ENCODE measurements at places on chromosomes 13 and 19. TPM values are rescaled to one million over a fixed set of nuclear protein-coding genes. Genes with fewer than 3 reads are reported as not detected.

MADCAM1 gene
- not detected for total RNA-seq

PLPPR3 gene
- total RNA-seq: 0.58 TPM

MYO9B gene
- 66.0 TPM for total RNA-seq

ZNF649 gene
- 3.4 TPM for total RNA-seq

KRTDAP gene
- not detected for total RNA-seq

DACT3 gene
- 4.0 TPM for total RNA-seq

ZIC5 gene
- not detected for total RNA-seq

DAPK3 gene
- total RNA-seq: 108 TPM

PODNL1 gene
- 8.9 TPM for total RNA-seq

CCDC169 gene
- 6.2 TPM for total RNA-seq

PBX4 gene
- total RNA-seq: 1.4 TPM

TIMM50 gene
- total RNA-seq: 134 TPM

SELENOV gene
- not detected for total RNA-seq

DPF1 gene
- 3.5 TPM for total RNA-seq

HSH2D gene
- not detected for total RNA-seq

SBSN gene
- total RNA-seq: 1.4 TPM

GNA15 gene
- total RNA-seq: not detected

LRRC8E gene
- 7.2 TPM for total RNA-seq

SACS gene
- total RNA-seq: 30.6 TPM

SHISA7 gene
- not detected for total RNA-seq

GSK3A gene
- 14.7 TPM for total RNA-seq

MICOS13 gene
- total RNA-seq: 48.7 TPM

TNNI3 gene
- not detected for total RNA-seq

WDR88 gene
- not detected for total RNA-seq

AMER2 gene
- not detected for total RNA-seq

NLRP7 gene
- total RNA-seq: not detected

CD33 gene
- not detected for total RNA-seq

CEACAM3 gene
- not detected for total RNA-seq

CDC16 gene
- total RNA-seq: 30.3 TPM

NCAN gene
- not detected for total RNA-seq

ZNF667 gene
- 0.71 TPM for total RNA-seq

CEACAM20 gene
- not detected for total RNA-seq

ZNF763 gene
- total RNA-seq: 0.86 TPM

RFX2 gene
- 3.2 TPM for total RNA-seq

GPATCH1 gene
- 3.5 TPM for total RNA-seq

DNASE2 gene
- total RNA-seq: 41.8 TPM

ZNF792 gene
- total RNA-seq: 2.1 TPM

OSCAR gene
- under 0.01 TPM for total RNA-seq

DCLK1 gene
- total RNA-seq: 1.2 TPM

SYNE4 gene
- total RNA-seq: not detected

CGB7 gene
- total RNA-seq: 0.53 TPM

CACNA1A gene
- 0.53 TPM for total RNA-seq

MAB21L1 gene
- total RNA-seq: not detected

ZNF728 gene
- total RNA-seq: not detected

PDX1 gene
- total RNA-seq: not detected

ZSWIM4 gene
- total RNA-seq: 3.5 TPM

MISP3 gene
- 0.35 TPM for total RNA-seq

MIER2 gene
- total RNA-seq: 30.0 TPM

CYP4F8 gene
- total RNA-seq: not detected

WTIP gene
- 34.2 TPM for total RNA-seq

CATSPERD gene
- not detected for total RNA-seq

FFAR1 gene
- not detected for total RNA-seq

RXFP2 gene
- not detected for total RNA-seq

Measured in myometrial cell (primary cell).